ENCODE measurements at places on chromosomes 6 and 20.
A peak's percentile ranks its signal among the peaks of the same experiment; 100 is the strongest.

GRCh38 chr6:47160702-47161101, 118.6 kb upstream of the ADGRF1 start:
- no peak for DNase-seq

DNA sequence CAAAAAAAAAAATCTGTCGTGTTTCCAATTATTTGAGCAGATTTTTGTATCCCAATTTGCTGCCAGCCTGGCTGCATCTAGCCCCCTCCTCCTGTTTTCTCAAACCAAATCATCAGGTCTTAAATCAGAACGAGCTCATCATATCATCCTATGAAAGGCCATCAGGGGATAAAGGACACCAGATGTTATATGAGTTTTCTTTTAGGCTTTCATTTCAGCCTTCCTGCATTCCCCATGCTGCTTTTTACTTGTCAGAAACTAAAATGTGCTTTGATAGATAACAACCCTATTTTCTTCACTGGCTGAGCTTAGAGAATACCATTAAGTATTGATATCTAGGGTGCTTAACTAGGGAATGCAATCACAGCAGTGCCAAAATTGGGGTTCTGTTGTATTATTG, 968.4 kb upstream of the SLC35B3 start:
- no peak for DNase-seq

- DNase-seq = peak; percentile 64
Observed at GRCh38 chr20:32674362-32674789, 635 bp upstream of the C20orf203 start.

- no peak for DNase-seq
Observed at GRCh38 chr20:25338112-25339023, 52.3 kb downstream of the ABHD12 start.

DNA sequence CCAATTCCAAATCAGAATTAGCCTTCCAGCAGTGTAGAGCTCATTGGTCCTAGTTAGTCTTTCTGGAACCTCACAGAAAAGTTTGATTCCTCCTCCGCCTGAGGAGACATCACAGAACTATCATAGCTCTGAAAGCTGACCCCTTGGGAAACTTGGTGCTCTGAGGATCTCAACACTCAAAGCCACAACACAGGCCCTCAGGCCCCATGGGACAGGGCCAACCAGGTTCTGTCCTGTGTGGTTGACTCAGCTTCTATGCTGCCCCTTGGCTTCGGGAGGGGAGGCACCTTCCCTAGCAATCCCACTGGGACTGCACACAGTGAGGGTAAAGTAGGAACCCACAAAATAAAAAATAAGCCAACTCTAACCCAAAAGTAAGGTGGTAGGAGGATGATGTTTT, 237.5 kb upstream of the ECI2 start:
- no peak for DNase-seq

- DNase-seq = no peak
Observed at GRCh38 chr20:43961541-43962471, 47.2 kb downstream of the TOX2 start.

DNA sequence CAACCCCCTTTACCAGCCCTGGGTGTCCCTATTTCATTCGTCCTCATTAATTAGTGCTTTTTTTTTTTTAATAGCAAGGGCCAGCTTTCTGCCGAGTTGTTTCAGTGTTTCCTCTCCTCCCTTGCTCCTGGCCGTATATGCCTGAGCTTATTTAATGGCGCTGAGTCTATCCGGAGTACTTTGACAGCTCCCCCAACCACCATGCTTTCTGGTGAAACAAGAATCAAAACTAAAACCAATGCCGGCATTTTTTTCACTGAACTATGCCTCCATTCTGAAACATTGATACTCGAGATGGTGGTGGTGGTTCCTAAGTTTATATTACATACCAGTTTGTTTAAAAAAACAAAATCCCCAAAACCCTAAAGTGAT, 1.2 kb downstream of the DCBLD1 start:
- DNase-seq = no peak

DNA sequence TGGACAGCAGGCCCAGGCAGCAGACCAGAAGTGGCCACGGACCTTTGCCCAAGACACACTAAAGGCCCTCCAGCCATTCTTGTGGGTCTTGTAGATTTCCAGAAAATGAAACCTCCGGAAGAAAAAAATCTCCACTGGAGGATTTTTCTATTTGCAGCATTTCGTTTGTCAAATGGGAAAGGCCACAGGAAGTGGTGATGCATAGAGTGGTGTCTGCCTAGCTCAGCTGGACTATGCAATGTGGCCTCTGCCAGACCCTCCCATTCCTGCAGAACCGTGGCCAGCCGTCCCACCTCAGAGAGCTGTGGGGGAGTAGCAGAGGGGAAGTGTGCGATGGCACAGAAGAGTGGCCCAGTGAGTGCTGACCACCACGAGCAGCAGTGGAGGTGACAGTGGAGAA, 24.0 kb upstream of the INSM1 start:
- no peak for DNase-seq

DNA sequence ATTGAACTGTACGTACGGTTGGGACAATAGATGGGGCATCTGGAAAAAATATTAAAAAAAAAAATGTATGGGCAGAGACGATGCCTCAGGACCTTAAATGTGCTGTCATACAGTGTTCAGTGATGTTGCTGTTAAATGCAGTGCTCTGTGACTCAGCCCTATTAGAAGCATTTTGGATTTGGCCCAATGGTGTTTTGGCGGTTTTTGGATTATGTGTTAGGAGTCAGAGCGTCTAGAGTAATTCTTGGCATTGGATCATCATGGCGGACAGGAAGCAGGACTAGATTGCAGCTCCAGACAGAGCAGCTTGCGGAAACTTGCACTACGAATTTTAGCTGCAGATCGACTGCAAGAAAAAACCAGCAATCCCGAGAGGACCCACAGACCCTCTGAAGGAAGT, 280.0 kb downstream of the SOX4 start:
- DNase-seq = no peak

- DNase-seq = no peak
Observed at GRCh38 chr6:24903681-24904080, 32.1 kb downstream of the RIPOR2 start.

DNA sequence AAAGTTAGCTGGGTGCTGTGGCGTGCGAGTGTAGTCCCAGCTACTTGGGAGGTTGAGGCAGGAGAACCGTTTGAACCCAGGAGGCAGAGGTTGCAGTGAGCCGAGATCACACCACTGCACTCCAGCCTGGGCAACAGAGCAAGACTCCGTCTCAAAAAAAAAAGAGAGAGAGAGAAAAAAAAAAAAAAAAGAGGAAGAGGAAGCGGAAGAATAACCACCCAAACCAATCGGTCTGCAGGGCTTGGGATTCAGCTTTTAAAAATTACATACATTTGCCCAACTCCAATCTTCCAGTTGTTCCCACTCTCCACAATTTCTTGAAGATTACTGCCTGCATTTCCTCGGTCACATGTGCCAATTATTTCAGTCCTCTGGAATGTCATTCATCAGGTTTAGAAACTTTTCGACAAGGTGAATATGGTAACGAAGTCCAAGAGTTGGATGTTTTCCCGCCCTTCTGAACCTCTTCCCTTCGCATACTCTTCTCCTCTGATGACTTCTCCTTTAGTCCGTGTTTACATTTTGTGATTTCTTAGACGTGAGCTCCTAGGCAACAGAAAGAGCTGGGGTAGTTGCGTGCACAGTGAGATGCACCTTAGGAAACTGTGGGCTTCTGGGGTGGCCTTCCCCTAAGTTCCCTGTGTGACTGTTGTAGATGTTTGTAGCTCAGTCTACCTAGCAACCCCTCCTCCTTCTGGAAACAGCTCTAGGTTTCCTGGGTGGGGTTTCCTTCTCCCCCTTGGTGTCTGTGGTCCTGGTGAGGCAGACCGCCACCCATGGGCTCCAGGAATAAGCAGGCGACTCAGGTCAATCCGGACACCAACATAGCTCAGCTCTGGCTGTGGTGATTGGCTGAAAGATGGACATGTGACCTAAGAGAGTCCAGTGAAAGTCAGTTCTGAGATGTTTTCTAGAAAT, 63.0 kb upstream of the NCOA3 start:
- DNase-seq = no peak

DNA sequence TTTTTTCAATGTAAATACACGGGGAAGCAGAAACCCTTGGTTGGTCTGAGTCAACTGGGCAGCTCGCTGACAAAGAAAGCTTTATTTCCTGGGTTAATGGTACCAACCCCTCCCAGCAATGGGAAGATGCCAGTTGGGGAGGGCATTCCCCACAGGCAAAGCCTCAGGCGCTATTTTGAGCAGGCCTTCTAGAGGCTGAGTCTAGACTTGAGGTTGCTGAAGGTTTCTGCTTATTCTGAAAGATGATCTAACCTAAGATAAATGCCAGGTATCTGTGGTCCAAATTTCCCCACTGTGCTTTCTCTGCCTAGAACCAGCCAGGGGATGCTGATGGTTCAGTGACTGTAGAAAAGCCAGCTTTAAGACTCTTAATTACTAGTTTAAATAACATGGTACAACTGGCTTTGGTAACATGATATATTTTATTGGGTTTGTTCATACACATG, 172.5 kb upstream of the JARID2 start:
- DNase-seq = no peak

- no peak for DNase-seq
Observed at GRCh38 chr6:19976411-19977129, 139.4 kb downstream of the ID4 start.

DNA sequence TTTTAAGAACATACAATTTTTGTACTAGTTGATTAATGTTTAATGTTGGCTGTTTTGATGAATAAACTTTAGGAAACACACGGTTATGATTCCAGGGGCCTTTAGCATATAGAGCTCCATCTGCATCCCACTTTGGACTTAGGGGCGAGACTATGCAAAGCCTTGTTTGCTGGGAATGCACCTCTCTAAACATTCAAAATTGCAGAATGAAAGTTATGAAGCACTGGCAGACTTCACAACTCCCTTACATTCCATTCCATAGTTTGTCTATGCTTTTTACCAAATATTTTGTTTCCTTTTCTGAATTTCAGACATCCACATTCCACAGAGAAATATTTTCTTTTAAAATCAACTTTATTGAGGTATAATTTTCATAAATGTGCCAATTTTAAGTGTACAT, 10.3 kb upstream of the TCP11 start:
- DNase-seq = no peak

- DNase-seq = no peak
Observed at GRCh38 chr20:44738813-44739477, 6.7 kb upstream of the KCNK15 start.

DNA sequence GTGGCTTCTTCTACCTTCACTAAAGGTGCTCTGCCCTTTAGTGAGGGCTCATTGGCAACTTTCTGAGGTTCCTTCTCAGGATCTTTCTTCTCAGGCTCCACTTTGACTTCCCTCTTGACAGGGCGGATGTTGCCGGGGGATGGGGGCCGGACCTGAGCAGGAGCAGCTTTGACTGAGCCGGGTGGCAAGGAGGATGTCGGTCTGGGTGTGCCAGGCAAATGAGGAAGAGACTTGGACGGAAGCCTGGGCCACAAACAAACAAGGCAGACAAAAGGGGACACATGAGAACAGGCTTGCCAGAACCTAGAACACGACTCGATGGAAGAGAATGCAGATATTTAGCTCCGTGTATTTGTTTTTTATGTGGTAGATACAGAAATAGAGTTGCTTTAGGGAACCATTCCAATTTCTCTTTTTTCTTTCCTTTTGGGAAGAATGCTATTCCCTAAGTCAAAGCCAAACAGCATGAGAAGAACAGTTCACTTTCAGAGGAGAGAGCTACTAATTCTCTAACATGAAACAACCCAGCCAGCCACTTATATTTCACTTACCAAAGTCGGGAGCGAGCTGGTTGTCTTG, 76.2 kb upstream of the BCLAF1 start:
- no peak for DNase-seq

- no peak for DNase-seq
Observed at GRCh38 chr20:13915284-13915683, 75.1 kb downstream of the SEL1L2 start.

GRCh38 chr6:15342114-15342513, 96.2 kb downstream of the JARID2 start:
- DNase-seq = no peak

- peak; percentile 28 for DNase-seq
Observed at GRCh38 chr6:150025201-150025917, at the start of gene RAET1L. Gene RAET1L, minus strand, starts transcription at chr6:150025532. Its CDS starts 61 bp downstream, at chr6:150025471.

GRCh38 chr20:45206725-45207124, at the start of gene SEMG1:
Gene SEMG1, plus strand, starts transcription at chr20:45207033. Its CDS starts 21 bp downstream, at chr20:45207054.
- DNase-seq = no peak

- DNase-seq = no peak
Observed at GRCh38 chr20:6238421-6238820, 115.6 kb upstream of the FERMT1 start.

- no peak for DNase-seq
Observed at GRCh38 chr20:5729348-5729747, 20.9 kb upstream of the SHLD1 start.

DNA sequence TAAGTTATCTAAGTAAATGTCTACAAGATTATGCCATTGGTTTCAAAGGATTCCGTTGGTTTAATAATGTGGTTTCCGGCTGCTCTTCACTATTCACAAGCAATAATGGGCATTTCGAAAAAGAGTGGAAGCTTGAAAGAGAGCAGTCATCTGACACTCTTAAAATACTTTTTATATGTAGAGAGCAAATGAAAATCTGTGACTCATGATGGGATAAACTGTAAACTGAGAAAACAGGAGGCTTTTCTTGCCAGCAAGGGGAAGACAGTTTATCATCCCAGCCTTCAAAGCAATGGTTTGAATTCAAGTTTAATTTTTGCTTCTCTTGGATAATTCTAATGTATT, 145.7 kb downstream of the KHDC1L start:
- no peak for DNase-seq

GRCh38 chr6:139888681-139889122, 514.3 kb upstream of the CITED2 start:
- no peak for DNase-seq

DNA sequence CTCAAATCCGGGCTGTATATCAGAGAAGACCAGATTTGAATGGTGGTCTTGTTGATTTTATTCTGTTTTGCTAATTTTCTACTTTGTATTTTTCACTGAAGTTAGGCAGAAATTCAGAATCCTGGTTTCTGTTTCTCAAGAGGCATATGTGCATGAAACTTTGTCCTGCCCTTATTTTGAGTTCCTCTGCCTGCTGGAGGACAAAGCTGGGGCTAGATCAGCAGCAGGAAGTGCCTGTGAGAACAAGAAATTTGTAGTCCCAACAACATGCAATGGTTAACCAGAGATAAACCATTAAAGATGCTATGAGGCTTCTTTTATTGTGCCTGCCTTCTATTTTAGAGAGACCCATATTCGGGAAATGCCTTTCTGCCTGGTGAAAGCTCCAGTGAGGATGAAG, 37.1 kb downstream of the BEND6 start:
- no peak for DNase-seq

- DNase-seq = no peak
Observed at GRCh38 chr6:119463081-119463626, 113.6 kb upstream of the MAN1A1 start.
